ENCODE measurements at places on chromosomes 6 and 20.
A peak's percentile ranks its signal among the peaks of the same experiment; 100 is the strongest.

GRCh38 chr20:10542442-10542841, 107.3 kb downstream of the SLX4IP start:
- DNase-seq: no peak

DNA sequence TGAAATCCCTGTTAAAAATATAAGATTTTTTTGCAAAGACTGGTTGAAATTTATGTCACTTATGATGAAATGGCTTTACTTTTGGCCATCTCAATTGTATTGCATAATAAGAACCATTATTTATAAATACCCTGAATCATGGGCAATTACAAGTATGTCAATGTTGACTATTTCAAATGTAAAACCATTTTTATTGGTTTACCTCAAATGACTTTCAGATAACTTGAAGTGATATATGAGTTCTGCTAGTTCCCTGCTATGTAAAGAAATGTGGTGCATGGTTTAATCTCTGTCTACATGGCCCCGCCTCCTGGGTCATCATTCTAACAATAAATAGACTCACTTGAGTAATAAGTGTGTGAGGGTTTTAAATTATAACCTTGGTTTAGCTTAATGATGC, 275.6 kb upstream of the PREP start:
- no peak for DNase-seq

- no peak for DNase-seq
These were observed 125.6 kb downstream of the ARID1B start for GRCh38 chr6:156902782-156903181.

DNA sequence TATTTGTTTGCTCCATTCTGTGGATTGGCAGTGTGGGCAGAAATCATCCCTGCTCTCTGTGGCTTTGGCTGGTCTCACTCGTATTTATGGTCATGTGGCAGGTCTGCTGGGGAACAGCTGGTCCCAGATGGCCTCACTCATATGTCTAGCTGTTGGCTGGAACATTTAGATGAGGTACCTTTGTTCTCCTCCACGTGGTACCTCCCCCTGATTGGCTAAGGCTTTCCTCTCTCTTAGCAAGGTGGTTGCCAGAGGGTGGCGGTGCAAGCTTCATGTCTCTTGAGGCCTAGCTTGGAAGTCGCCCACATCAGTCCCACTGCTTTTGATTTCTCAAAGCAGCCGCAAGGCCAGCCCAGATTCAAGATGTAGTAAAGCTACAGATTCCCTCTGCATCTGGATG, 348.5 kb upstream of the BTBD3 start:
- no peak for DNase-seq

- no peak for DNase-seq
These were observed 21.2 kb upstream of the VEGFA start for GRCh38 chr6:43748765-43749164.

DNA sequence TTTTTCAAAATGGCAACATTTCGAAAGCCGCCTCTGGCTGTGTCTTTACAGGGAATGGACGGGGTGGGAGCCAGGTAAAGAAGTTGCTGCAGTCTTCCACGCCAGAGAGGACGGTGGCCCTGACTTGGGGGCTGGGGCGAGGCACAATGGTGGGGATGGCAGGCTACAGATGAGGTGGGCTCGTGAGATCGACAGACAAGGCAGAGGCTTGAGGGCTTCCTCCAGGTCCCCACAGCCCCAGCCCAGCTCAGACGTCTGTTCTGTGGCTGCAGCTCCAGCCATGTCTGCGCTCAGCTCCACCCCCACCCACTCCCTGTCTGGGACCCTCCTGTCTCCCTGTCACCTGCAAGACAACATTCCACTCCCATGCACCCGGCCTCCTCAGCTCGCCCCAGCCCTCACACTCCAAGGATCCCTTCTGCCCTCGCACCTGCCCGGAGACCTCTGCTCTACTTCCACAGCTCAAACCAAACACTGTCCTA, 7.4 kb upstream of the C20orf144 start:
- DNase-seq: no peak

DNA sequence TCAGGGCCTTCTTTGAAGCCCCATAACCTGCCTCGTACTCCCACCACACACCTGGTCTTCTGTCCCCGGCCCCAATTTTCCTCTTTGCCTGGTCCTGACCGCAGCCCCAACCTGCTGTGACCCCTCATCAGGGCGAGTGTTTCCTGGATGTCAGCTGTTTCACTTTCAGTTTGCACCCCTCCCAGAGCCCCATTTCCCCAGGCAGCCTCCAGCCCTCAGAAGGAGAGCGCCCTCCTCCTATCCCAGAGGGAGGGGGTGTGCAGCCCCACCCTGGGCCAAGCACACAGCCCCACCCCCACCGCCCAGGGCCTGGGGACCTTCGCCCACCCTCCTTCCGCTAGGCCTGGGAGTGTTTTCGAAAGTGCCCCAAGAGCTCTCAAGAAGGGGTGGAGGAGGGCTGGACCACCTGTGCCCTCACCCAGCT, 1.5 kb downstream of the BAK1 start:
- peak; percentile 56 for DNase-seq

- no peak for DNase-seq
These were observed 731.7 kb downstream of the RFPL4B start for GRCh38 chr6:113078791-113079190.

DNA sequence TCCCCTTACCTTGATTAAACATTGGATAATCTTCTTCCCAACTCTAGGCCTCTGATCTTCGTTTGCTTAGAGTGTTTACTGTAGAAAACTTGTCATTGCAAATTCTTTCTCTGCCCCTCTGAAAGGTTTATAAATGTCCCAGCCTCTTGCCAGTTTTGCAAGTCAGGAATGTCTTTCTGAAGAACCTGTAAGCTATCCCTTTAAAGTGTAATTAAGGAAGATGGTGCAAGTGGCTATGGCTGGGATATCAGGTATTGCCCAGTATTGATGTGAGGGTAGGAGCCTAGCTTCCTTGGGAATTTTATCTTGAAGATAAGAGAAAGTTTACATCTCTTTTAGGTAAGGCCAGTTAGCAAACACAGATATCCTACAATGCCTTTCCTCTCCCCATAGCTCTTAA, 211.0 kb upstream of the RIMS1 start:
- DNase-seq: no peak

- DNase-seq: no peak
These were observed 194.6 kb upstream of the ARID1B start for GRCh38 chr6:156582509-156582992.

DNA sequence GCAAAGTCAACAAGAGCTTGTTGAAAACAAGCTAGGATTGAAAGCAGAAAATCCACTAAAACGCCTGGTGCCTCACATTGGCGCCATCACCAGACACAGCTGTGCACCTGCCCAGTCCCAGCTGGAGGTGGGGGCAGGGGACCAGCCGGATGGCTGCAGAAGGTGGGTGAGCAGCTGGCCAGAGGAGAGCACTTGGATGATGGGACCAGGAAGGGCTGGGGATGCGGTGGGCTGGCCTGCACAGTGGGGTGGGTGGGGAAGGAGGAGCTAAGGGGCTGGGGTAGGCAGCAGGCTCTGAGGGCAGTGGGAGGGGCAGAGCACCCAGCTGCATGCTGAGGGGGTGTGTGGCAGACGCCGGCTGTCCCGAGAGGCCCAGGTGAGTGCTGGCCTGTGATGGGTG, 7.1 kb downstream of the CABLES2 start:
- DNase-seq: no peak
